ENCODE measurements at places on chromosomes 1 and 21.

DNA sequence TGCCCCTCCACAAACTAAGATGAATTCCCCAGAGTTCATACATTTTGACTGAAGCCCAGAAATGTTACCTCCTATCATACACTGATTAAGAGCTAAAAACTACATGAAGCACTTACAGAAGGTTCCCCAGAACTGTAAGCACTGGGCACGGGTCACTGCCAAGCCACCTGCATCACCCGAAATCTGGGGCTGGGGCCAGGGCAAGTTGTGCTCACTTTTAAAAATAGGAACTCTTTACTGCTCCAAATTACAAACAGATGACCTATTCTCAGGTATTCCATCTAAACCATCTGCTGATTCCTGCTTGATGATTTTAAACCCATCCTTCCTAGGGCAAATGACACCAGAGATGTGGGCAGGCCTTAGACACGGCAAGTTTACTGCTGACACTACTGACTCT, 4.8 kb downstream of the SETD4 start:
- no peak for DNase-seq

DNA sequence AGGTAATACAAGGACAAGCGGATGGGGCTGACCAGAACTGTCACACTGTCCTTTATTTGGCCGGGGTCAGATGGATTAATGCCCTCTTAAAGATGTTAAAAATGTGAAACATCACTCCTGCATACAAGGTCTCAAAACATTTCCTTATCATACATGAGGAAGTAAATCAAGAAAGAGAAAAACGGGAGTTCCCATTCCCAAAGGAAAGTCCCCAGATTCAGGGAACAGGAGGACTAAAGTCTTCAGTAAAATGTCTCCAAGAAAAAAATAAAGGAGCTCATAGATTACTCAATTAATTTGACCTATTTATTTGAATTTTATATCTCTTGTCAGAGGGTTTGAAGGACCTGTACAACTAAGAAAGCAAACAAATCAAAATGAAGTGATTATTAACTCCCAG, 13.4 kb upstream of the HSD11B1 start:
- DNase-seq = no peak

GRCh38 chr21:19508844-19509243, 1105.3 kb upstream of the TMPRSS15 start:
- DNase-seq = no peak

- no peak for DNase-seq
Observed at GRCh38 chr1:219931033-219931432, 2.7 kb upstream of the SLC30A10 start.

- DNase-seq = no peak
Observed at GRCh38 chr1:28718586-28719331, 18.0 kb upstream of the YTHDF2 start.

DNA sequence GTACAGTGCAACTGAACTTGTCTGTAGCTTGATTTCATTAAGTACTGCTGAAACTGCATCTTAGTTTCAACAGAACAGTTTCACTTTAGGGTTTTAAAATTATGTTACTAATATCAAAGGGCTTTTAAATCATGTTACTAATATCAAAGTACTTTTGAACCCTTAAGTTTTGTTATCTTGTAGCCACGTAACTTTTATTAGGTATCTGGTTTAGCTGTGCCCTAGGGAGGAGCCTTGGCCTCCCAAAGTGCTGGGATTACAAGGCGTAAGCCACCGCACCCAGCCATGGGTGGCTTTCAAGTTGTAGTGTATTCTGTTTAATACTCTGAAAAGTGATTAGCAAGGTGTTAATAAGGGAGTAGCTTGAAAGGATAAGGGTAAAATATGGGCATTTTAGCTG, 2.0 kb downstream of the KDM4A start:
- DNase-seq = no peak

DNA sequence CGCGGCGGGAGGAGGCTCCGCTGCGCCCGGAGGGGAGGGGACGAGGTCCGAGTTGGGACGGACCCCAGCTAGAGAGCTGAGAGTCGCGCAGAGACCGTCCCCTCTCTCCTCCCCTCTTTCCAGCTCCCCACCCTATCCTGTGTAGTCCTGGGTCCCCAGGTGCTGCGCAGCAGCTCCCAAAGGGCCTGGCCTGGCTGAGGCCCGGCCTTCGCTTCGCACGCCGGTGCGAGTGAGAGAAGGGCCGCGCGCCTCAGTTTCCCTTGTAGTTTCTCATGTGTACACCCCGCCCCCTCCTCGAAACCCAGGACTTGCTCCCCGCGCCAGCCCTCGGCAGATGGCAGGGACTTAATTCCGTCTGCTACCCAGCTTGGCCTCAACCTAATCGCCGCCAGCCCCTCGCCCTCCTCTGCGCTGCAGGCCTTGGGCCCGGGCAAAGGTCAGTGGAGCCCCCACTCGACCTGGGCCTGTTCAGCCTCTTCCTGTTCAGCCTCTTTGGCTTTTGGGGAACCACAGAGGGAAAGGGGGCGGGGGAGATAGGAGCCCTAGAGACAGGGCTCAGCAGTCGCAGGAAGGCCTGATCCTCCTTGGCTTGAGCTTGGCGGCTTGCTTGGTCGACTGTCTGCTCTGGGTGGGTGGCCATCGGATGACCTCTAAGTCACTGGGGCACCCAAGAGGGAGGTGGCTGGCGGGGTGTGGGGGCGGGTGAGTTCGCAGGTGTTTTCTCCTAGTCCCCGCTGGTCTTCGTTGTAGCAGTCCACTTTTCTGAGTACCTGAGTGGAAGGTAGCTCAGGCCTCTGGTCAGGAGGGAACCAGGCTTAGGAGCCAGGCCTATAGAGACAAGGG, 1.0 kb downstream of the ZNF687 start:
- DNase-seq = no peak

DNA sequence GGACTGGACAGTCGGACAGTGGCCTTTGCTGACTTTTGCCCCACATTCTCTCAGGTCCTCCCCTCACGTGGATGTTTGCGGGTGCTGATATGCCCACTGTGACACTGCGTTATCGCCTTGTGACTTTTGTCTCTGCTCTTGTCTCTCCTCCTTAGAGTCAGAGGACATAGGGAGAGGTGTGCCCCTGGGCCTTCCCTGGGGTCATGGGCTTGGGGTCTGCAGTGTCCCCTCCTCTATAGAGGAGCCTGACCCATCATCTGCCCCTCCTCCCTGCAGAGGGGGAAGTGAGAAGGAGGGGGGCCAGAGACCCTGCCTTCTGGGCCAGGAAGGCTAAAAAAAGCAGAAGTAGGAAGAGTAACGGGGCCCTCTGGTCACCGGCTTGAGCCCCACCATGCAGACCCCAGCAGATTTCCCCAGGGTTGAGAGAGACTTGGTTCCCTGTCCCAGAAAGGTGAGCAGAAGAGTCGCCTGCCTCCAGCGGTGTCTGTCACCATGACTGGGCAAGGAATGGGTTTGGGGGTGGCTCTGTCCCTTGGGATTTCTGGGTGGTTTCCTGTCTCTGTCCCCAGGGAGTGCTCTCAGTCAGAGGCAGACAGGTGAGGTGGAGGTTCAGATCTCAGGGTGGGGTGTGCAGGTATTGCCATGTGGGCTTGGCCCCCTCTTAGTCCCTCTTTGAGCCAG, 13.3 kb downstream of the RPS6KA1 start:
- no peak for DNase-seq

DNA sequence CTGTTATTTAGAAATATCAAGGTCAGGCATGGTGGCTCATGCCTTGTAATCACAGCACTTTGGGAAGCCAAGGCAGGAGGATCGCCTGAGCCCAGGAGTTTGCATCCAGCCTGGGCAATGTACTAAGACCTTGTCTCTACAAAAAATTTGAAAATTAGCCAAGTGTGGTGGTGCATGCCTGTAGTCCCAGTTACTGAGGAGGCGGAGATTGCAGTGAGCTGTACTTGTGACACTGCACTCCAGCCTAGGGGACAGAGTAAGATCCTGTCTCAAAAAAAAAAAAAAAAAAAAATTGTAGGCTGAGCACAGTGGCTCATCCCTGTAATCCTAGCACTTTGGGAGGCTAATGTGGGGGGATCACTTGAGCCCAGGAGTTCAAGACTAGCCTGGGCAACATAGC, 45.3 kb downstream of the PIK3CD start:
- no peak for DNase-seq

GRCh38 chr1:168032029-168032428, 95.2 kb upstream of the MPC2 start:
- no peak for DNase-seq

GRCh38 chr1:33908324-33908956, 44.6 kb downstream of the HMGB4 start:
- DNase-seq = no peak

- no peak for DNase-seq
Observed at GRCh38 chr21:42799516-42799915, 79.8 kb downstream of the WDR4 start.

DNA sequence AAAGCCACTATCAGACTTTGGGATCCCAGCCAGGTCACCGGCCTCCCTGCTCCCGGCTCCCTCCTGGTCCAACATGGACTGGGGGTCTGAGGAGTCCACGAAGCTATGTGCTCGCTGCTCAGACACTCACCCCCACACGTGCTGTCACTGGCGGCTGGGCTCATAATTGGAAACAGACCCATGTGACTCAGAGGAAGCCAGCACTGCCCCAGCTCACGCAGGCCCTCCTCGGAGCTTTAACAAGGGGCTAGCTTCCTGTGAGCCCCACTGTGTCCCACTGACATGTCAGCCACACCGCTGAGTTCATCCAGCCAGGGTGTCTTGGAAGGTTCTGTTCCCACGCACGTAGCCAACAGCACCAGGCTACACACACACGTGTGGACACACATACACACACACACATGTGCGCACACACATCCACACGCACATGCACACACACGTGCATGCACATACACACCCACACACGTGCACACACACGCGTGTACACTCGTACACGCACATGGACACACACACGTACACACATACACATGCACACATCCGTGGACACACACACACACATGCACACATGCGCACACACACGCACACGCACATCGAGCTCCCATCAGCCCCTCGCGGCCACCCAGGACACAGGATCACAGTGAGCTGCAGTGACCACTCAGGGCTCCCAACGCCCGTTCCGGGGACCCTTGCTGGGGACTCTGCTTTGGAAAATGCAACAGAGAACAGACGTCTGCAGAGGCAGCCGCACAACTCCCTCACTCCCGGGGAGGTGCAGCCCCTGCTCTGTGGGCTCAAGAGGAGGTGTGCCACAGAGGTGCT, 18.4 kb upstream of the COL6A2 start:
- DNase-seq = no peak

DNA sequence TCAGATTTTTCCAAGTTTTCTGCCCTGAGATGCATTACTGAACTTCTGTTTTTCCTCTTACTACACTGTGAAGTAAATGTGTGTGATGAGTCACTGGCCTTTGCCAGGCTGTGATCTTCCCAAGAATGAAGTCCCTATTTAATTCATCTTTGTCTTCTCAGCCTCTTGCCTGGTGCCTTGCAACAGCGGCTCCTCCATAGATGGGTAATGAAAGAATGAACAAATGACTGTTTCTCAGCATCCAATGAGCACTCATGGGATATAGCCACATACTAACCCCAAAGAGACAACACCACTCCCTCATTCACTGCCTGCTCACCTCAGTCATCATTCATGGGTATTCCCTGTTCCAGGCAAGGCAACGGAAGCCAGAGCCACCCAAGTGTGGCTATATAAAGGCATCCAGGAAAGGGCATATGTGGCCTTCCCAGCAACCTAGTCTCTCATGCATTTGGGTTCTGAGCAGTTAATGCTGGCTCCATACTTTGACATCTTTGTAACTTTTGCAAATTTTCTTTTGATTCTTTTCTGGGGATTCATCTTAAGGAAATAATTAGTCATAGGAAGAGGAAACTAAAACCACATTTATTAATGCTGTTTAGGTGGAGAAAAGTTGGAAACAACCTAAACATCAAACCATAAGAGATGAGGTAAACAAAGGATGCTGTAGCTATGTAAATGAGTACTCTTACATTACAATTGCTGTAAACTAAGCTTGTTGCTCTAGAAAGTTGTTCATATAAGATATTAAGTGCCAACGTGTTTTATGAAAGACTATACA, 71.9 kb downstream of the HIVEP3 start:
- no peak for DNase-seq
